ENCODE measurements at places on chromosomes 3 and 15.

DNA sequence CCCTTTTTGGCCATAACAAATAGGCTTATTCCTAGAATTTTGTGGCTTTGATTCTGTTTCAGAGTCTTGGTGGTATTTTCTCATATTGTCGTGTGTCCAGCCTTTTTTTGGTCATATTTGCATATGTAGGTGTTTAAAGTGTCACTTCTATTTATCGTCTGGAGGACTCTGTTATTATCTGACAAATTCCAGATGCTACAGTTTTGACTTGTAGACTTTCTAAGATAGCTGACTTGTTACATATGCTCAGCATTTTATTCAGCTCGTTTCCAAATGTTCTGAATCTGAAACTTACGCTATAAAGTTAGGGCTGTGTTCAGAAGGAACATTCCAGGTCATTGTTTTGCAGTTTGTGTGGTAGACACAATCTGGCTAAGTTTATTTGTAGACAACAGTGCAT, 1.9 kb downstream of the PPP4R2 start:
- DNase-seq: no peak

DNA sequence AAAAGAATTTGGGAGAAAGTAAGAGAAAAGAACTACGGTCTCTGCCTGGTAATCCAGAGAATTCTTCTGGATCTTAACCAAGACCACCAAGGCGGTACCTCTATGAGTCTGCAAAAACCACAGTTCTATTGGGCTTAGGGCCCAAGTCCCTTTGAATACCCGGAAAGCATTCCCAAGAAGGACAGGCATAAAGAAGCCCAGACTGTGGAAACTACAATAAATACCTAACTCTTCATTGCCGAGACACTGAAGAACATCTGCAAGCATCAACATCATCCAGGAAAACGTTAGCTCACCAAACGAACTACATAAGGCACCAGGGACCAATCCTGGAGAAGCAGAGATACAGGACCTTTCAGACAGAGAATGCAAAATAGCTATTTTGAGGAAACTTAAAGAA, 162.3 kb upstream of the TMC3 start:
- DNase-seq: no peak

GRCh38 chr3:72479651-72480215, 368.5 kb downstream of the SHQ1 start:
- DNase-seq: no peak

DNA sequence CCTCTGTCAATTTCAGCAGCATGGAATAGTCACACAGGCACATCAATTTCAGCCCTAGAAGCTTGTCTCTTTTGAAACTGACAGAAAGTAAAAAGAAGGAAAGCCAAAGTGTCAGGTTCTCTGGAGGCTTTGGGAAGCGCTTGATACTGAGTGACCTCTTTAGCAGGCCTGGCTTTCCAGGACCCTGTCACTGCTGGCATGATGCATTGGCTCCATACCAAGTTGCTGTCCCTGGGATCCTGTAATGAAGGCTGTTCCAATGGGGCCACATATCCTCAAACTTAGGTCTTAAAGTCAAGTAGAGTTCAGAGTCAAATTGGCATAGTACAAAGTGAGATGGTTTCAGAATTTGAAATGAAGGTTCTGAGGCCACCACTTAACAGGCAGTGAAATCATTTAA, 640.9 kb downstream of the SQOR start:
- no peak for DNase-seq

DNA sequence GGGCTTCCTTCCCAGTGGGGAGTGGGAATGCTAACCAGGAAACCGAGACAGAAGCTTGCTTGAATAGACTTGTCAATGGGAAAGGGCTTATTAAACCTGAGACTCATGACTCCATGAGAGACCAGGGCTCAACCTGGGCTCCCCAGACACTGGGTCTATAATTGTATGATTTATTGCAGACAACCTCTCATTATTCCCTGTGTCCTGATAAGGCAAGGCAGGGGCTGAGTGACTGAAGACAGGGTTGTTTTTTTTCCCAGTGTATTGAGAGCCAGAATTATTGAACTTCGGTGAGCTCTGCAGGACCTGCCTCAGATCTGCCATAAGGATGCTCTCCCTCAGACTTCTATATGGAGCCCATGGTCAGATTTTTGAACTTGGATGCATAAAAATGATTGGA, 79.5 kb upstream of the KLHL25 start:
- no peak for DNase-seq

DNA sequence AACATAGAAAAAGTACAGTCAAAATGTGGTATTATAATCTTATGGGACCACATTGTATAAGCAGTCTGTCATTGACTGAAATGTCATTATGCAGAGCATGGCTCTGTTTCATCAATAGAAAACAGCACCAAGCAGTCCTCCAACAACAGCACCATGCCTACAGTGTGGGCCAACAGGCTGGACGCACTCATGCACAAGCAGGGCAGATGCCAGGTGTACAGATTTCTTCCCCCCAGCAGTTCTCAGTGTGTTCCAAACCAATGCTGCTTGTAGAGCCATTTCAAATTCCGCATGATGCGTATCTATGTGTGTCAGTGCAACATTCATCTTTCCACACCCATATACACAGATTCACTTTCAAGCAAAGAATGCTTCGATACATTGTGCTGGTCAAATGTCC, 253.1 kb downstream of the CHL1 start:
- no peak for DNase-seq

- peak; percentile 60 for DNase-seq
These were observed 20.6 kb upstream of the USP3 start for GRCh38 chr15:63483521-63484371.

DNA sequence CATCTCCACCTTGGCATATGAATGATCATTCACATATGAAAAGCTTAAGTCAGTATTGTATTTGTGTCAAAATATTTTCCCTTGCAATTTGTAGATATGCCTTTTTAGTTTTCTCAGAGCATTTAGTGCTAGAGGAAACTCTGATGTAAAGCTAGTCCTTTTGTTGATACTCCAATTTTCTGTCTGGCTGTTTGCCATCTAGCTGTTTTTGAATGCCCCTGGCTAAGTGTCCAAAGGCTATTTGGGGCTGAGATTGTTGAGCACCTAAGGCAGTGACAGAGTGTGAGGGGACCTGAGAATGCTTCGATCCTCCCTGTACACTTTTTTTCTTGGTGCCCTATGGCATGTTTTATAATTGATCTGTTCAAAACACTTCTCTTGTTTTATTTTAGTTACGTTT, 3.1 kb downstream of the SLC51B start:
- no peak for DNase-seq

- DNase-seq: no peak
These were observed 34.7 kb upstream of the SH3BP5 start for GRCh38 chr3:15367059-15367458.

- no peak for DNase-seq
These were observed 118.8 kb upstream of the AZI2 start for GRCh38 chr3:28467414-28467813.

DNA sequence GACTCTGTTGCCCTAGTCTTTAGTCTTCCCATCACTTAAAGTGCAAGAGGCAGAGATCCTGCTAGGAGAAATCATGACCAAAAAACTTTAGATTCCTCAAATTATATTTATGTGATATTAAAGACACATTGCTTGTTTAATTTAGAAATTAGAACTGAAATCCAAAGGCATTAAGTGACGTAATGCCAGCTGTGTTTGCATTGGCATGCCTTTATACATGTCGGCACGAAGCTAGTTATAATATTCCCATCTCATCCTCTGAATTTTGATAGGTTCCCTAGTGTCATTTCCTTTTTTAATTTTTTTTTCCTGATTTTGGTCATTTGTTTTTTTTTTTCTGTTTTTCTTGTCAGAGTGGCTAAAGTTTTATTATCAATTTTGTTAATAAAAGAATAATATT, 203.5 kb upstream of the ZBTB20 start:
- DNase-seq: peak; percentile 73

- DNase-seq: no peak
These were observed 50.6 kb upstream of the SLC7A14 start for GRCh38 chr3:170636400-170636973.

GRCh38 chr3:23435318-23435717, 232.2 kb downstream of the UBE2E2 start:
- DNase-seq: no peak

GRCh38 chr15:66249605-66250174, 3.9 kb downstream of the MEGF11 start:
- no peak for DNase-seq

DNA sequence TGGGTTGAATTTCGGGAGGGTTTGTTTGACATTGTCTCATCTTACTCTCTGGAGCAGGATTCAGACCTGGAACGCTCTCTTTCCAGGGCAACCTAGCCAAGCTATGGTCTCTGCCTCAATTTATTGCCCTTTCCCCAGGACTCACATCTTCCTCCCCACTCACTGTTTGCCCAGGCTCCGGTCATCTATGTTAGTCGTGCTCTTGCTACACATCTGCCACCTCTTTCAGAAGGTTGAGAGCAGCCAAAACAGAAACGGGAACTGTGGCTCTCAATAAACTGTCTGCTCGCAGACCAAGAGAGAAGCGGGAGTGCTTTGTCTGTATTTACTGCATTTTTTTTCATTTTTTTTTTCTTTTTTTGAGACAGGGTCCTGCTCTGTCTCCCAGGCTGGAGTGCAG, 81.6 kb downstream of the ST6GAL1 start:
- no peak for DNase-seq

DNA sequence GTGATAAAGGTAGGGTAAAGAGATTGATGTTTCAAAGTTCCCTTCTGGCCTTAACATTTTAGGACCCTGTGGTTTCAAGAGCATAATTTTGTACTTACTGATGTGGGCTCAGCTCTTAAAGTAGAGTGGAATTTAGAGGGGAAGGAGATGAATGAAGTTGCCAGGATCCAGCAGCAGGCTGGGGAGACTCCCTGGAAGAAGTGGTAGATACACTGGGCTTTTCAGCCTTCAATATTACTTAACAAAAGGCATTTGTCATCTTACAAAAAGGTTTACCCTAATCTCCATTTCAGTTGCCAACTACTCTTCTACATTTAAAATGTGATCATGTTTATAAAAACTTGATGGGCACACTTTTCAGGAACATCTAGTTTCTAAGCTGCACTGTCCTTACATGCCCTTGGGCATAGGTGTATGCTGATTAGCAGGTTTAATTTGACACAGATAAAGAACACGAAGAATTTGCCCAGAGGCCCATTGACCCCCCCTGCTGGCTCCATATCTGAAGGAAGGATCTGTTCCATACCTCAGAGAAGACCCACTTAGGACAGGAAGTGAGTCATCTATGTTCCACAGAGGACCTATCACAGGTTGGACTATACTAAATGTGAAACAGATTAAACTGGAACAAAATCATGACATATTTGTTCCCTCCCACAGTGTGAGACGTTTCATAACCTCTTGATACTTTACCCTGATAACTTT, 93.0 kb upstream of the LPP start:
- peak; percentile 5 for DNase-seq

GRCh38 chr3:43490640-43491185, 131.1 kb downstream of the ANO10 start:
- no peak for DNase-seq

GRCh38 chr3:56876916-56877315, 75.2 kb upstream of the ARHGEF3 start:
- DNase-seq: no peak

DNA sequence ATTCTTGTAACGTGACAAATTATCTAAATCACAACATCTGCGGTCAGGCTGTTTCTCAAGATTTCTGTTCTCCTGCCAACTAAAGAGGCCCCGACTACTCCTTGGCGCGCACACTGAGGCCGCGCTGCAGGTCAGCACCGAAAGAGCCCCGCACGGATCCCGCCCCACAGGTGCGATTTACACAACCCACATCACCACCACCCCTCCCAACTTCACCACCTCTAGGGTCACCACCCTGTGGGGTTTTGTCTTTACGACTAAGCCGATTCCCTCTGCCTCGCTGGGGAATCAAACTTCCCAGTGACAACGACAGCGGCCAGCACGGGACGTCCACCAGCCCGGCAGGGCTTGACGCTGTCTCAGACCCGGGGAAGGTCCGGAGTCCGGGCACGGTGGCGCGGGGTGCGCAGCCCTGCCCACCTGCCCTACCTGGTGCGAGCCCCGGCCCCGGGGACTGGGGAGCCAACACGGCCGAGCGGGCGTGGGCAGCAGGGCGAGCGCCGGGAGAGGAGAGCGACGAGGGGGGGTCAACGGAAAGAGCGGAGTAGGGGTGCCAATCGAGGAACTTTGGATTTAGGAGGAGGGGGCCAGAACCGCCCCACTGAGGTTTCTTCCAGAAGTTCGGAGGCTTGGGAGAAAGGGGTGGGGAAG, 764 bp downstream of the UACA start:
- DNase-seq: no peak

GRCh38 chr15:86040356-86041033, 39.2 kb upstream of the AGBL1 start:
- DNase-seq: no peak

- DNase-seq: no peak
These were observed 14.5 kb downstream of the TIPARP start for GRCh38 chr3:156688632-156689452.

DNA sequence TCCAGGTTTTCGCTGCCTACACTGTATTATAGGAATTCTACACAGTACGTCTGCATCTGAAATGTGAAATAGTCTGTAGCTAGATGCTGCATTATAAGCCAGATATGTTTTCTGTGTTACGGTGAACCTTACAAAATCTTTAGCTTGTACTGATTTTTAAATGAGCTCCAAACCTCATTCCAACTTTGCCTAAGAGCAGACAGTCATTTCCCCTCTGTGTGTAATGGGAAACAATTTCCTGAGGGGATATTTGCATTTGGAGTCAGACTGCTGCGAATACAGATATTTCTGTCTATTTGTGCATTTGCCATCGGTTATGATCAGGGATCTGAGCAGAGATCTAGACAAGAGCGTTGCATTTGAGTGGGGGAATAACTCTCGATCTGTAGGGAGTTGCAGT, 37.5 kb downstream of the ARNT2 start:
- DNase-seq: no peak

- DNase-seq: no peak
These were observed 12.5 kb upstream of the TCAIM start for GRCh38 chr3:44326019-44326418.

GRCh38 chr3:4829031-4829394, 150.2 kb upstream of the BHLHE40 start:
- DNase-seq: no peak

- no peak for DNase-seq
These were observed 554 bp downstream of the CHST13 start for GRCh38 chr3:126524429-126524988.

DNA sequence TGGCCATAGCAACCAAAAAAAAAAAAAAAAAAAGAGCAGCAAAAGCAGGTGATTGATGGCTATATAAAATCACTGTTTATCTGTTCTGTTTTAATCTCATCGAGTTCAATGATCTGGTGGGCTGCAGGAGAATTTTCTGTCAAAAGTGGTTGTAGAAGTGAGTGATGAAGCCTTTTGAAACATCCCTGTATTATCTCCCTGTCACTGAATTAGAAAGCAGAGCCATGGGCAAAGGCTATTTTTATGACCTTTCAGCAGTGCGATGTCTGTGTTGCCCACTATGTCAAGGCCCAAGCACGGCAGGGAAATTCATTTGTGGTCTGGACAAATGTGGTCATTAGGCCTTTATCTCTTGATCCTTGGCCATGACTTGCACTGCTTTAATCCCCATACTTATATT, 59.9 kb downstream of the OTOL1 start:
- DNase-seq: no peak

GRCh38 chr3:127628788-127629466, at the start of gene PODXL2:
TSS of gene PODXL2 (plus strand) at chr3:127629185. CDS start at chr3:127629220, 35 bp downstream.
- DNase-seq: no peak

- no peak for DNase-seq
These were observed 150.7 kb upstream of the MB21D2 start for GRCh38 chr3:193068365-193068764.
